ENCODE measurements at places on chromosomes 1 and 21.

DNA sequence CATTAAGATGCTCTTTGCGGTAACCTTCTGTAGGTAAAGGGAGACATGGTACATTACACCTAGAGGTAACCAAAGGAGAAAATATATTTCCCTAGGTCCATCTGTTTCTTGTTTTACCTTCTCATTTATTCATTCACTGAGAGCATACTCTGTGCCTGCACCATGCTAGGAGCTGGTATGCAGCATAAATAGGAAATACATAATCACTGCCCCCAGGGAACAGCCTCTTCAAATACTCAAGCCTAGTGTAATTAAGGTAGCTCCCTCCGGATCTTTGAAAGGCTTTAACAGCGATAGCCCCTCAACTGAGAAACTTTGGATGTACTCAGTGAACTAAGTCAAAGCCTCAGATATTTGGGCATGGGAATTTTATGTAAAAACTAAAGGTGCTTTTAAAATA is 123.6 kb downstream of the GABPA start:
- DNase-seq: no peak

DNA sequence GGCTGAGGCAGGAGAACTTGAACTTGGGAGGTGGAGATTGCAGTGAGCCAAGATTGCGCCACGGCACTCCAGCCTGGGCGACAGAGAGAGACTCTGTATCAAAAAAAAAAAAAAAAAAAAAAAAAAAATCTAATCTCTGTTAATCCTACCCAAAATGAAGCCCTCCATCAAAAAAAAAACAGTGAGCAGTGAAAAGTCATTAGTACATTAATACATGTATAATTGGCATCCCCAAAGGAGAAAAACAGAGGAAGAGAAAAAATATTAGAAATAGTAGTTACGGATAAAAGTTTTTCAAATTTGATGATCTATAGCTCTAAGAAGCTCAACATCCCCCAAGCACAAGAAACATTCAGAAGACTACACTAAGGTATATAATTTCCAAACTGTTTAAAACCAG is 71.6 kb downstream of the TRIM33 start:
- no peak for DNase-seq

DNA sequence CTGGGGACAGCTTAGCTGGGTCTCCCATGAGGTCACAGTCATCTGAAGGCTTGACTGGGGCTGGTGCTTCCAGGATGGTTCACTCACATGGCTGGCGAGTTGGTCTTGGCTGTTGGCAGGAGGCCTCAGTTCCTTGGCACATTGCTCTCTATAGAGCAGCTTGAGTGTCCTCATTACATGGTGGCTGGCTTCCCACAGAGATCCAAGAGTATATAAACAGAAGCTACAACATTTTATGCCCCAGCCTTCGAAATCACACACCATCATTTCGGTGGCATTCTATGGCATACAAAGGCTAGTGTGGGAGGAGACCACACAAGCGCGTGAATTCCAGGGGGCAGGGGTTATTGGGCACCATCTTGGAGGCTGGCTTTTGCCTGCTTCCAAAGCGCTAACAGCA is 63.0 kb downstream of the ALPL start:
- no peak for DNase-seq

GRCh38 chr1:19360016-19360415 is 47.9 kb downstream of the SLC66A1 start:
- no peak for DNase-seq

GRCh38 chr1:117561071-117561470 is 44.8 kb upstream of the TENT5C start:
- DNase-seq: no peak
